ENCODE measurements at places on chromosomes 12 and 14. TPM values are rescaled to one million over a fixed set of nuclear protein-coding genes. Genes with fewer than 3 reads are reported as not detected.

DNA sequence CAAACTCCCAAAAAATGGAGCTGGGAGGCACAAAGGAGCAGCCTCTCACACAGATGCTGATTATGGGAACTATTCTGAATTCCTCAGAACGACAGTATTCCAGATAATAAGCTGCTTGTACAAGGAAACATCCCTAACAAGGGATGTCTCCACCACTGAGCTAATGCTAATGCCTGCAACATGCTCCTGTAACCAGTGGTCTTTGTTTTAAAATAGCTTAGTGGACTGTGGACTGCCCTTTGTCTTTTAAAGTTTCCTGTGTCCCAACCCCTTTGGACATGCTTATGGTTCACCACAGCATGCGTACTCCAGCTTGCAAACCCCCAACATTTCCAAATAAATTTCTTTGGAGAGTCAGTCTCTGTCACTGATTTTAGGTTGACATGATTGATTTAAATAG, 16.4 kb upstream of the PITPNM2 start:
- DNase-seq: no peak

- no peak for DNase-seq
These were observed 19.1 kb upstream of the SLC38A2 start for GRCh38 chr12:46391630-46392029.

- DNase-seq: no peak
These were observed 45.0 kb upstream of the GSG1 start for GRCh38 chr12:13148485-13148847.

DNA sequence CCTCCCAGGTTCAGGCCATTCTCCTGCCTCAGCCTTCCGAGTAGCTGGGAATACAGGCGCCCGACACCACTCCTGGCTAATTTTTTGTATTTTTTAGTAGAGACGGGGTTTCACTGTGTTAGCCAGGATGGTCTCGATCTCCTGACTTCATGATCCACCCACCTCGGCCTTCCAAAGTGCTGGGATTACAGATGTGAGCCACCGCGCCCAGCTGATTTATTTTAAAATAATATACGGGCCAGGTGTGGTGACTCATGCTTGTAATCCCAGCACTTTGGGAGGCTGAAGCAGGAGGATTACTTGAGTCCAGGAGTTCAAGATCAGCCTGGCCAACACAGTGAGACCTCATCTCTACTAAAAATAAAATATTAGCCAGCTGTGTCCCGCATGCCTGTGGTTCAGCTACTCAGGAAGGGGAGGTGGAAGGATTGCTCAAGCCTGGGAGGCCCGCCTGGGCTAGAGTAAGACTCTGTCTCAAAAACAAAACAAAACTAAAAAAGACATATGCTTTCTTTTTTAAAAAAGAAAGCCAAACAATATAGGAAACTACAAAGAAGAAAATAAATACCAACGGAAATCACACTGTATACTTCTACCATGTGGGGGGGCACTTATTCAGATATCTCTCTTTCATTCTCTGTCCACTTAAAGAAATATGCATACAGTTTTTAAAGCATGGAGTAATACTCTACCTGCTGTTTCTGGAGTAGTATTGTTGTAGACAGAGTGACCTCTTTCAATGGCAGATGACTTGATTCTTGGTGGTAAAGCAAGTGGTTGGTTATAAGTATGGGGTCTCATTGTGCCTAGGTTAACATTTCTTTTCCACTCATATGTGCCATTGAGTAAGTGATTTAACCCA, 930 bp upstream of the MIA2 start:
- no peak for DNase-seq

PTPRQ gene
- total RNA-seq: 0.06 TPM

RNASE4 gene
- 9.7 TPM for total RNA-seq

IL31 gene
- total RNA-seq: not detected

TROAP gene
- 2.9 TPM for total RNA-seq

ASCL1 gene
- total RNA-seq: 0.65 TPM
